Muscle of back (tissue), 13 donors: ENCODE measurements at places on chromosomes 7 and 10. TPM values are rescaled to one million over a fixed set of nuclear protein-coding genes. Genes with fewer than 3 reads are reported as not detected.

The CHAT gene
- polyA plus RNA-seq, result not detected

- no peak for DNase-seq
Observed at GRCh38 chr7:28168393-28169158, 12.0 kb downstream of the JAZF1 start.

The HMX3 gene
- polyA plus RNA-seq, result not detected

DNA sequence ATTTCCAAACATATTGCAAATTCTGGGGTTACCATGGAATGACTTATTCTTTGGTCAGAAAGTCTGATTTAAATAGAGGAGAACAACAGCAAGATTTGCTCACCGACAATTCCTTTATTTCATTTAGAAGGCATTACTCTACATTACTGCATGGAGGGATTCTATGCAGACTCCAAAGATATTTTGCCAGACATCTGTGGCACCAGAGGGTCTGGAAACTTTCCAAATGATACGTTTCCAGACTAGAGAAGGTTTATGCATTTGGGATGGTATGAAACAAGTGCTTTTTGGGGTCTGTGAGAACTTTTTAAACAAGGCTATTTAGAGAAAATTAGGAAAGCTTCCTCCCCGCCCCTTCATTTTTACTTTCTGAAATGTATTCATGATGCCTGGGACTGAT is 125.3 kb downstream of the SAMD9 start:
- DNase-seq, result peak; percentile 30

DNA sequence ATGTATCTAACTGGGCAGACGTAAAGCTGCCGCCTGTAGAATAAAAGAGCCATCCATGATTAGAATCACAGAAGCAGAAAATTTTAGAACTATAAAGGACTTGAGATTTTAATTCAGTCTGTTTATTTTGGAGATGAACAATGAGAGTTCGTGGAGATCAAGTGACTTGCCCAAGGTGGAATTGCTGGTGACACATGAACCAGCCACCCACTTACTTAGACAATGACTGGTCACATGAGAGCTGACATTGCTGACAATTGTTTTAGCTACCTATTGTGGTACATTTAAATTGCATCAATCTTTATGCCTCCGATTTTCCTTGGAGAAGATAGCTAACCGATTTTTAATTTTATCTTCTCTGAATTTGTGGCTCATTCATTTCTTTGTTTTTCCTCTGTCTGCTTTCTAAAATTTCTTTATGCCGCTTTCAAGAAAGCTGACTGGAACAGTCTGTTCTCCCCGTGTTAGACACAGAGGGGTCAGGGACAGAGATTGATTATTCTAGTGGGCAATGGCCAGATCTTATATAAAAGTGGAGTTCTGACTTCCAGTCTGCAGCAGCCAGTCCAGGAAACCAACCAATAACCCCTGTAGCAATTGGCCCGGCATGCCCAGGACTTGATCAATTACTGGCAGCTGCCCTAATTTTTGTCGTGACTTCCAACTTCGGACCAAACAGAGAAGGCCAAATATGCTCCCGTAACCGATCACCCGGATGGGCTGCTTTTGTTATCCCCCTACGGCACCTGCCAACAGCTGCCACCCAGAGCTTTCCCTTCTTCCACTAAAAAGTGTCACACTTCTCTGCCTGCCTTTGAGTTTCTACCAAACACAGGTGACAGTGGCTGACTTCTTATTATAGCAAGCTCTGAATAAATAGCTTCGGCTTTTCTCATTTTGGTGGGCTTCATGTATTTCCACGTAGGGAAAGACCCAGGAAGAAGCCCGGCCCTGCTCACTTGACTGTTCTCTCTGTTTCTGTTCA is 241.6 kb downstream of the CAMK1D start:
- DNase-seq, result no peak

The PTN gene
- 127 TPM for polyA plus RNA-seq

DNA sequence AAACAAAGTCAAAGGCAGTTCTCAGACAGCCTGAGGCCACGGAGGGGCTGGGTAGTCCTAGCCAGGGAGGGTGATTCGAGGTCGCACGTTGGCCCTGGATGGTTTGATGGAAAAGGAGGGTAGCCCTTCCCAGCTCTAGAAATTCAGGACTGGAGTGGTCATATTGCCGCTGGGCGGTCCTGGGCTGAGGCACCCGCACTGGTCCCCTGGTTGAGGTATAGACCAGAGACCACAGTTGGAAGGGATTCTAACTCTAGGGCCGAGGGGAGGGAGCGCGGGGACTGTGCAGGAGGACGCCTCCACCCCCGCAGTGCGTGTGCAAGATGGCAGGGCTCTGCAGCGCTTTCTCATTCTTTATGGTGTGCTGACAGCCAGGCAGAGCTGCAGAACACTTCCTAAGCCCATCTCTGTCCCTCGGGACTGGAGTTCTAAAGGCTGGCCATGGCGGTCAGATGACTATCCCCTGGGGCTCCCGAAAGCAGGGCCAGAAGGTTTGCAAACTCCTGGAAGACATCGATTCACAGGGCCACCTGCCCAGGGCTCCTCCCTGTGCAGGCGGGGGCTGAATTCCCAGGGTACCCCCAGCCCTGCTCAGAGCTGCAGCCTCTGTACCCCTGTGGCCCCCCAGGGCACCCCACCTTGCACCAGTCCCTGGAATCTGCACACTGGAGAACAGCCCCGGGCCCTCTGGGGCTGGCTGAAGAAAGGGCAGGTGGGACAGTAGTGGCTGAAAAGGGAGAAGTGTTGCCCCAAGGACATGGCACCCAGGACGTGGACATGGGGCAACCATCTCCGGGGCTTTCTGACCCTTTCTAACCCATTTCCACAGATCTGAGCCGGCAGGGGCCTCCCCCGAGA is 51.0 kb upstream of the ELN start:
- DNase-seq, result peak; percentile 58
